ENCODE measurements at places on chromosomes 7 and 10. TPM values are rescaled to one million over a fixed set of nuclear protein-coding genes. Genes with fewer than 3 reads are reported as not detected.

GRCh38 chr7:100051611-100052010, 2.0 kb downstream of the ZSCAN21 start:
- no peak for DNase-seq

GRCh38 chr10:90614631-90615030, 243.2 kb downstream of the HTR7 start:
- DNase-seq = no peak

DNA sequence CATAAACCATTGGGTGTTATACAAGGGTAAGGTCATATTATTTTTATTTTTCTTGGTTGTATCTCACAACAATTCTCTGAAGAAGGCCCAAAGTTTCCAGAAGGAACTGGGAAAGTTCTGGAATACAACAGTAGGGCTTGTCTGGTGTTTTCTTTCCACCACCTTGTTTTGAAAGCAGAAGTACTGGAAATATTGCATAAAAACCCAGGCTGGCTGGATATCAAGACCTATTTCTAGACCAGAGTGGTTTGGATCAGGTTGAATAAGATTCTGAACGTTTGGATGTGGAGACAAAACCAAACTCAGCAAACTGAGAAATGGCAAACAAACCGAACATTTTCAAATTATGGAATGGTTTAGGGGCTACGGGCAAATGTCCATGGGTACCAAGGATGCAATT, 182.6 kb upstream of the FZD8 start:
- DNase-seq = no peak

- DNase-seq = no peak
These were observed 12.0 kb upstream of the BLNK start for GRCh38 chr10:96283351-96283750.

- DNase-seq = no peak
These were observed 35.8 kb upstream of the DIP2C start for GRCh38 chr10:725302-725701.

PILRA gene
- total RNA-seq = 0.51 TPM

GJC3 gene
- total RNA-seq = not detected

- DNase-seq = no peak
These were observed 45.8 kb downstream of the ZNF736 start for GRCh38 chr7:64359543-64359942.

SAMD8 gene
- 40.1 TPM for total RNA-seq

GRCh38 chr10:71830726-71831125, 20.3 kb downstream of the PSAP start:
- no peak for DNase-seq
